ENCODE measurements at places on chromosomes 2 and 18.
A peak's percentile ranks its signal among the peaks of the same experiment; 100 is the strongest.

GRCh38 chr2:234291765-234292204, 205.1 kb downstream of the ARL4C start:
- DNase-seq: peak; percentile 63

- DNase-seq: no peak
Observed at GRCh38 chr2:78861546-78861945, 164.0 kb upstream of the REG3G start.

DNA sequence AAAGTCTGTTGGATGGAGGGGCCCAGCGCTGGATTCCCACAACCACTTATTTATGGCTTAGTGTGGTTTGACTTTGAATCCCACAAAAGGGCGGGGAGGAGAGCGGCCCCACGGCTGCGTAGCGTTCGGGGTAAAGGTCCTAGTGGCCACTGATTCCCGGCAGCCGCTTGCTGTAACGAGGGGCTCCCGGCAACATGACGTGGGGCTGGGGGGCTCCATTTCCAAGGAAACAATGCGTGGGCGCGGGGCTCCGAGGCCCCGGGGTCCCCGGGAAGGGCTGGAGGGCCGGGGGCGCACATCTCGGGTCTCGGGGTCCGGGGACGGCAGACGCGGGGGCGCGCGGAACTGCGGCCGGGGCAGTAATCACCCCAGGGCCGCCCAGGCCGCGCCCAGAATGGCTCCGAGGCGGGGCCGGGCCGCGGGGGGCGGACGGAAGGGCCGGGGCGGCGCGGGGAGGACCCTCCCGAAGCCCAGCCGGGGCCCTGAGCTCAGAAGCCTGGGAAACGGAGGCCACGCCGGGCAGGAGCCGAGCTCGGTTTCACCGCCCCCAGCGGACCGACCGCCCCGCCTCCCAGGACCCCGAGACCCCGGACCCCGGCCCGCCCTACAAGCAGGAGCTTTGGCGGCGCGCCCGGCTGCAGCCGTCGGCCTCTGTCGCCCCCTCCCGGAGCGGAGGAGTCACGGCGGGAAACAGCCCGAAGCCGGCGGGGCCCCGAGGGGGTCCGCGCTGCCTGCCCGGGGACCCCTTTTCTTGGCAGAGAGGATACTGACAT, 11.9 kb upstream of the MLPH start:
- peak; percentile 84 for DNase-seq

- DNase-seq: no peak
Observed at GRCh38 chr18:9596843-9597526, 17.4 kb downstream of the PPP4R1 start.

- DNase-seq: no peak
Observed at GRCh38 chr2:19256121-19256601, 102.3 kb downstream of the OSR1 start.

DNA sequence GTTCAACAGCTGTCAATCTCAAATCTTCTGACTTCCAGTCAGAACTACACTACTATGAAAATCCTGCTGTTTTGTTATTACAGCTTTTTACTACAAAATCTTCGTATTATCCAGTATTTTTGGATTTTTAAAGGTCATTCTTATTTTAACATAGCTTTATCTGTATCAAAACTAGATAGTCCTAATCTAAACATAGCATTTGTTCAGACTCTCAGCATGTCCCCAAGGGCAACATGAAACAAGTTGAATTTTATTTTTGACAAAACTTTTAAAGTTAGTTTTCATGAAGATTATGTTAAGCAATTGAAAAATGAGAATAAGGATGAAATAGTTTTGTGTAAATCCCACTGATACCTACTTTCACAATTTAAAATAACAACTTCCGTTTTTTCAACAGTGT, 48.1 kb downstream of the PDE1A start:
- DNase-seq: no peak

GRCh38 chr18:394987-395362, 105.5 kb downstream of the COLEC12 start:
- DNase-seq: no peak

All from CD4-positive, alpha-beta T cell treated with Interleukin-17A for 4 hours (primary cell).